ENCODE measurements at places on chromosomes 4 and X.

DNA sequence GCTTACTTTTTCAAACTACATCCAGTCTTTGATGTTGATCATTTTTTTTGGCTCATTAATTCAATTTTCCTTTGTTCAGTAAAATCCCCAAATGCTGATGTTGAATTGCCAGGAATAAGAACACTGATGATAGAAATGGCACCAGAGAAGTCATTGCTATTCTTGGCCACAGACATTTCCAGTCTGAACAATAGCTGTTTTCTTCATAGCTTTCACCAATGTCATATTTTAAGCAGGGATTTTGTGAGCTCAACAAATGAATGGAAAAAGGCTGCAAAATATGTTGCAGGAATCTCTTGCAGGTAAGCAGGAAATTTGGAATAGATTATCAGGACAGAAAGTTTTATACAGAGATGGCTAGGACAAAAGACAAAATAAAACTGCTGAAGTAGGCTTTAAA is 40.5 kb upstream of the GLRB start:
- no peak for DNase-seq

GRCh38 chr4:30208731-30209435 is 511.3 kb upstream of the PCDH7 start:
- no peak for DNase-seq

DNA sequence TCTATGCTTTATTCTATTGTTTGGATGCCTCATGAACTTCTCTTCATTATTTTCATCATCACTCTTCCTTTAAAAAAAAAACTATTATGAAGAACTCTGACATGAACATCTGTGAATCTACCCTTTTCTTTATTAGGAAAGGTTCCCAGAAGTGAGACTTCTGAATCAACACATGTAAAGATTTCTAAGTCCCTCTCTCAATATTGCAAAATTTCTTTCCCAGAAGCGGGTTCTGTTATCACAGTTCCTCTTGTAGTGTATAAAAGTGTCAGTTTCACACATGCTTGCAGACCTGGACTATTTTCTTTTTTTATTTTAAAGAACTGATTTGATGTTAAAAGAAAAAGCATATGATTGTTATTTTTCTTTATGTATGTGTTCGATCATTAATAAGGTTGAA is 330.8 kb upstream of the KLF3 start:
- no peak for DNase-seq

- DNase-seq, result no peak
Measured at GRCh38 chr4:1725521-1725920, 4.2 kb downstream of the TACC3 start.

- no peak for DNase-seq
Measured at GRCh38 chr4:98448908-98449307, 187.7 kb downstream of the RAP1GDS1 start.

GRCh38 chr4:100882661-100883060 is 364.8 kb upstream of the EMCN start:
- no peak for DNase-seq

DNA sequence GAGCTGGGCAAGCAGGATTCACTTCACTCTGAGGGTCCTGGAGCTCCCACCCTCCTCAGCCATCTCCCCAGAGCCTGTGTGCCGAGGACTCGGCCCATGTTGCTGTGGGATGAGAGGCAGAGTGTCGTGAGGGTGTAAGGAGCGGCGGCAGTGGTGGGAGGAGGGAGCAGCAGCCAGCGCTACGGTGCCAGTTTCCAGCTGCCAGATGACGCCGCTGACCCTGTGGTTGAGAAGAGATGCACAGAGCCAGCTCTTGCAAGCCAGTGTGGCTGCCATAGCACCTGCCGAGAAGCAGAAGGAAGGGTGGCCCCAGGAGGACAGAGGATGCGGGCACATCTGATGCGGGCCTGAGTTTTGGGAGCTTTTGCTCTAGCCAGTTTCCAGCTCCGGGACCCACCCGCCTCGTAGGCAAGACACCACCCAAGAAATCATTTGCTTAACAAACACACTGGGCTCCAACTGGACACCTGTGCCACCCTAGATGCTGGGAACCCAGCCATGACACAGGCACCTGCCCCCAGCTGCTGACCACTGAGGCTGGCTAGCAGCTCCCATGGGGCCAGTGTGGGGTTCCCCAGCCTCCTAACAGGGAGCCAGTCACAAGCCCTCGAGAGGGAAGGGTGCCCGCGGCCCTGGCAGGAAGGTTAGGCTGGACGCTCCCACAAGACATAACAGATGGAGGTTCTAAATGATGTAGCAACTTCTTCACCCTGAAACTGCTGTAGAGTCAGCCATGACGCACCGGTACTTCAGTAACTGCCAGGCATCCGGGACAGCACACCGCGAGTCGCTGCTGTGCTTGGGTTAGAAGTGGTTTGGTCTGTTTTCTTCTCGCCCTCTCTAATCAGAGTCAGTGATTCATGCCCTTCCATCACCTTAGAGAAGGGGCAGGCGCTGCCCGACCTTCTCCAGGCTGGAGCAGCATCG is 8.9 kb downstream of the MSANTD1 start:
- no peak for DNase-seq

DNA sequence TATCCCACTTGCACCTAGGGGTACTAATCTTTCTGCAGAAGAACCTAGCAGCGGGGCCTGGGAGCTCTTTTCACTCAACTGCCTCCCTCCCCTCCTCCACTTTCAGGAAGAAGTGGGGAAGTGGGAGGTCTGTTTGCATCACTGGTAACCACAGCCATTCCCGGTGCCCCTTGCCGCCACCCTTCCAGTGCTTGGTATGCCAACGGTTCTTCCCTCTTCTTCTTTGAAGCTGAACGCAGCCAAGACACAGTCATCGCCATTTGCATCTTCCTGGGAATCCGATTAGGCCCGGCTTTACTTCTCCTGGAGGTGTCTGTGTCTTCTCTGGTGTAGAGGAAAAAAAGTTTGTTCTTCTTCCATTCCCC is 47.2 kb upstream of the RBPJ start:
- no peak for DNase-seq

GRCh38 chr4:143512978-143513313 is 556 bp upstream of the SMARCA5 start:
- no peak for DNase-seq

DNA sequence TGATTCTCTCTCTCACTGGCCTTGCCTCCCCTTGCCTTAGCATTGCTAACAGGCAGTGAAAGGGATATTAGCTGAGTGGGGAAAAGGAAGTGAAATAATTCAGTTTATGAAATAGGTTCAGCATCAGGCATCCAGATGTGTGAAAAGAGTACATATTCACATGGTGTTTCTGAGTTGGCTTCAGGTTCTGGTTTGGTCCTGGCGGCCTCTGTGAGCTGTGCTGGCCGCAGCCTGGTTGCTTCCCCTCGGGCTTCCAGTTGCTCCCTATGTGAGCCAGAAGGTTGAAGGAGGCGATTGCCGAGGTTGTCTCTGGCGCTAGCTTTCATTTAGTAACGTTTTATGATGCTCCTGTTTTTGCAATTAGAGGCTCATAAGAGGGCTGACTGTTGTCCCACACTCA is 99.1 kb upstream of the TLR2 start:
- no peak for DNase-seq

DNA sequence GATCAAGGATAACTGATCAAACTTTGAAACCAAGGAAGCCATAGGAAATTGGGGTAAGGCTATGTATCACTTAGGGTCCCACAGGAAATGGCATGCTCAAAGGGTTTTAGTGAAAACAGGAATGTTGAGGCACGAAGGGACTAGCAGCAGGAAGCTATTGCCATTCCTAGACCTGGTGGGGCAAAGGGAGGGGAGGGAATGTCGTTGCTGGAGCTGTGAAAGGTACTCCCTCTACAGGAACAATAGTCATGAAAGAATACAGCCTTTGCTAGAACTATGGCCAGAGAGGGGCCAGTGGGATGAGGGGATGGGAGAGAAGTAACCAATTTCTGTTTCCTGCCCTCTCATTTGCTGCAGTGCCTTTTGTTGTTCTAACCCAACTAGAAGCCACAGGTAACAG is 11.9 kb downstream of the REPS2 start:
- no peak for DNase-seq

GRCh38 chr4:124304941-124305340 is 407.6 kb downstream of the ANKRD50 start:
- no peak for DNase-seq

- DNase-seq, result no peak
Measured at GRCh38 chrX:73922856-73923455, 360.0 kb downstream of the CHIC1 start.

GRCh38 chr4:8235224-8235623 is 34.3 kb upstream of the HTRA3 start:
- no peak for DNase-seq

DNA sequence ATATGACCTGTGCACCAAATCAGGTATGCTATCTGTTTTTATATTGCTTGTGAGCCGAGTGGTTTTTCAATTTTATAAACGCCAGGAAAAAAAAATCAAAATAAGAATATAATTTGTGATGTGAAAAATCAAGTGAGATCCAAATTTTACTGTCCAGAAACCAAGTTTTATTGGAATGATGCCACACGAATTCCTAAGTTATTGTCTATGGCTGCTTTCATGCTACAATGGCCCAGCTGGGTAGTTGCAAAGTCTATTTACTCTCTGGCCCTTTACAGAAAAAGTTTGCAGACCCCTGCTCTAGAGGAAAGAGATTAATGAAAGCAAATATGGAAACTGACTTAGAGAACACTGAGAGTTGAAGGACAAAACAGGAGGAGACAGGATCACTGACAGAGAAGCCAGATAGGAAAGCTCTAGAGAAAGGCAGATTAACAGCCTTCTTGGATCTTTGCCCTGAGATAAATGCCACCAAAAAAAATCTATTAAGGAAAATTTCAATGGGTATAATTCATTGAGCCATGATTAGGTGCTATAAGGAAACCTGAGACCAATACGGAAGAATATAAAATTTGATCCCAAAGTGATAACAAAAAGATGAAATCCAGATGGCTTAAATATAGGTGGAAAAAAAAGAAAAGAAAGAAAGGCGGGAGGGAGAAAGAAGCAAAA is 29.8 kb downstream of the PRSS12 start:
- no peak for DNase-seq

GRCh38 chrX:26254436-26254835 is 38.5 kb downstream of the MAGEB5 start:
- no peak for DNase-seq

DNA sequence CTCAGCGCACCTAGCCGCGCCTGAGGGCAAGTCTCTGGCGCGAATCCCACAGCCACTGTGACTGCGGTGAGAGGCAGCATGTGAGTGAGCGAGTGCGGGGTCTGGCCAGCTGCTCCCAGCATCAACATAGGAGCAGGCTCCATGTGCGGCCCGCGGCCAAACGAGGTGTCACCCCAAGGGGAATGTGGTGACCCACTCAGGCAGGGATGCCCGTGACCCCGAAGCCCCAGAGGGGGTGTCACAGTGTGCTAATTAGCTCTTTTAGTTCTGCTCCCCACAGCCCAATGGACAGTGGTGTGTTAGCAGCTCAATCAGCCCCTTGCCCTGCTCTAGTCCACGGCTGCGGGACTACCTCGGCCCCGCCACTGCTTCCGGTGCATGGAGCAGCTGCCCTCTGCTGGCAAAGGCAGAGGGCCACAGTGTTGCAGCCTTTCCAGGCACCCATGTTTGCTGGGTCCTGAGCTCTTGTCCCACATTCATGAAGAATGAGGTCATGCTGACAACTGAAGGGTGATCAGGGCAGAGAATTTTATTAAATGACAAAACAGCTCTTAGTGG is 61.4 kb downstream of the AGA start:
- DNase-seq, result no peak

DNA sequence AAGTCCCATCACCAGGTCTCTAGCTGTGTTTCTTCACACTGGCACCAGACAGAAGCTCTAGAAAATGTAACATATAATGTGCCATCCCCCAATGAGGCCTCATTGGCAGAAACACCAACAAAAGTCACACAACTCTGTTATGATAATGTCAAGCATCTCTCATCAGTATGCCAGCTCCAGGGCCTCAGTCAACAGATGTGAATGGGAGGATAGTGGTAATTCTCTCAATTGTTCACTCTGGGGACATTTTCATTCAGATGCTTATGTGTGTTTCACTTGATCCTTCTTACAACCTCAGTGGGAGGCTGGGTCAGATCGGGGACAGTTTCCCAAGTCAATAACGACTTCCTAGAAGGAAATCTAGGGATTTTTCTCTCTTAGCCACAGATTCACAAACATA is 57.5 kb upstream of the SCOC start:
- DNase-seq, result no peak

DNA sequence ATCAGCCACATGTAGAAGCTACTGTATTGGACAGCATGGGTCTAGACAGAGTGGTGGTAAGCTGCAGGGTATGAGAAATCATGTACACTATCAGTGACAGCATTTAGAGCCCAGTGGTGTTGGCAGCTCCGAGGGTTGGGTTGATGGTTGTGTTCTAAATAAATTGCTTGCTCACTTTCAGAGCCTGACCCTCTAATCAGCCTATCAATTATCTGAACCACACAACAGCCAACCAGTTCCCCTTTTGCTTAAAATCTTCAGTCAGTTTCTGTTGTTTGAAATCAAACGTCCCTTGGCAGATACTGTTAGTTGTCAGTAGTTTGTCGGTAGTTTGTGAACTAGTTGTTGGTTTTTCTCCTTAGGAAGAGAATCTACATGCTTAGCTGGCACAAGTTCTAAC is 99.8 kb upstream of the RAI2 start:
- no peak for DNase-seq

GRCh38 chr4:16031546-16032395 is 52.1 kb downstream of the PROM1 start:
- no peak for DNase-seq

DNA sequence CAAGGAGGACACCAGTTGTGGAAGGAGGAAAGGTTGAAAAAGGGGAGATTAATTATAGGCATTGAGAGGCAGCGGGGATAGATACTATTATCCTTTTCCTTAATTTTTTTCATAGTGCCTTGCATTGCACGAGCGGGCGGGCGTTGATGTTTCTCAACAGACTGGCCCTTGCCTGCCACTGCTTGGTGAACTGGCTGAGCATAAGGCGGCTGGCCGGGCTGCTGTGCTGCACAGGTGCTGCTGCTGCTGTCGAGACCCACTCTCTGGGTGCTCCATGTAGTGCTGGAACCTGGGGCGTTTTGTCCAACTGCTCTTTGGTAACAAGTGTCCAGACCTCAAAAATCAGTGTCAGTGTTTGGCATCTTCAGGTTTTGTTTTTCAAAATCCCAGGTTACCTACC is 83.3 kb upstream of the PAQR3 start:
- no peak for DNase-seq

DNA sequence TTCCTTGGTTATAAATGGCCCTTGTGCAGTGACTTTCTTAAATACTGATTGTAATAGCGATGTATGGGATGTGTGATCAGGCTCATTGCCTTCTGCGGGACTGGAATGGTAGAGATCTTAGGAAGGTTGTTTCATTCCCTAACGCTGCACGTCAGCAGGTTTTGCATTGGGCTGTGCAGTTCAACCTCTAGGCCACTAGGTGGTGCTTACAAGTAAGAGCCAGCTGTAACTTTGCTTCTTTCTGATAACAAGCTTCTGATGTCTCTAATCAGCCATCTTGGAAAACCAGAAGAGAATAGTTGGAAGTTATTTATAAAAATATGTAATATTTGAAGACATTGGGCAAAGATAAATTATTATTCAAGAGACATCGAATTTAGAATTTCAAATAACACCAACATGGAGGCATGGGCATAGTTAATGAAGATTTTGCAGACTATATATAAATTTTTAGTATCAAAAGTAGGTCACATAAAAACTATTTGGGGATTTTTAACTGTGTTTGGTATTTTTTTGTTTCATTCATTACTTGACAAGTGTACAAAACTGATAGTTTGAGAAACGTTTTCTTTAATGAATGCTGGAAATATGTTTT is 339.7 kb upstream of the PCDH7 start:
- peak; percentile 1 for DNase-seq

Data from activated T-cell treated with anti-CD3 and anti-CD28 coated beads for 48 hours (primary cell).